ENCODE measurements at places on chromosomes 13 and 19.

DNA sequence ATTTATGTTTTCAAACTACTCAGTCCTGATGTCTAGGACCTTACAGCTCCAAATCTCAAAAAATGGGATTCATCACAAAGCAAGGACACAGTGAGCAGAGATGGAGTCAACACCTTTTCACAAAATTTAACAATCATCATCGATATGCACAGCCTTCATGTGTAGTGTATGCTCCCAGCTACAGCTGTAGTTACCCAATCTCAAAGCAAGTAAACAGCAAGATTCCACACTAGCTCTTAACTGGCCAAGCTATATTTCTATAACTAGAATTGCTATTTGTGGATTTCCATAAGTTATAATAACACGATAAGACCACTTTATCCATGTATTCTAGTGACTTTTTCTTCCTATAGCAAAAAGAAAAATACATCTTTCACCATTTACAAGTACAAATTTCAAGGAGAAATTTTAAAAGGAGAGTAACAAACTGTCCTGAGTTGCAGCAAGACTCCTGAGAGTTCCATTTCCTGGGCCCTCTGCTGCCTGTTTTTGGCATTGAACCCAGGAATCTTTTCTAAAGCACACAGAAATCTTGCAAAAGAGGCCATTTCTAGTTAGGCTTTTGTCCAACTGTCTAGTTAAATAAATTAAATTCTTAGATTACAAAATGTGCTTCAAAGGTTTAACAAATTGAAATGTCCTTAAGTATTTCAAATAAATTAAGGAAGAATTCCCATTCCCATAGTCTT lies 460.6 kb downstream of the FGF14 start:
- peak; percentile 7 for DNase-seq

DNA sequence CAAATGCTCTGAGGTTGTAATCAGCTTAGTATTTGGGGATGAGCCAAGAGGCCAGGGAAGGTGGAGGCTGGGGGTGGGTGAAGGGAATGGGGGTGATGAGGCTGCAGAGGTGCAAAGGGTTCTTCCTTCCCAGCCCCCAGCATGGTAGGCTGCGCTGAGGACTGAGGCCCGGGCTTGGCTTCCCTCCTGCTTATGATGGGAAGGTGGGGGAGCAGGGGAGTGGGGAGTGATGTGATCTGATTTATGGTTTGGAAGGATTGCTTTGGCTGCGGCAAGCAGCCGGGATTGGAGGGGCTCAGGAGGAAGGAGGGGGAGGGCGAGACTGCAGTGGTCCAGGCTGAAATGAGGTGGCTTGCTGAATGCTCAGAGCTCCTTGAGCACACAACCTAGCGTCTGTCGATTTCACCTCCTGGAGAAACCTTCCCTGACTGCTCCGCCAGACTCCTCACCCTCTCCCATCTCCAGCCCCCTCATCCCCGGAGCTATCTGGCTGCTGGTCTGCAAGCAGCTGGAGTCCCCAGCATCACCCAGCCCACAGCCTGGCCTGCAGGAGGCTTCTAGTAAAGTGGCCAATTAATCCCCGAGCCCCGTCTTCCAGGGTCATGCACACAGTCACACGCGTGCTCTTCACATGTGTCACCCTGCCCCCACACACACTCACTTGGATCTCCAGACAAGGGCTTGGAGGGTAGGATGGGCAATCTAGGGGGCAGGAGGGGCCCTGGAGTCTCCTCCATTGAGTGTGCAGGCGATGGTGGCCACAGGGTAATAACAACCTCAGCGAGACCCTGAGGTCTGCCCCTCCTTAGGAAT lies 757 bp upstream of the CLEC11A start:
- peak; percentile 37 for DNase-seq

- DNase-seq: no peak
Measured at GRCh38 chr19:39823686-39824085, 10.3 kb downstream of the DYRK1B start.

- DNase-seq: no peak
Measured at GRCh38 chr19:48479686-48480085, 10.5 kb downstream of the CYTH2 start.

GRCh38 chr19:29851769-29852521 lies 40.2 kb downstream of the CCNE1 start:
- no peak for DNase-seq

- no peak for DNase-seq
Measured at GRCh38 chr13:110134801-110135200, 172.2 kb downstream of the COL4A1 start.

DNA sequence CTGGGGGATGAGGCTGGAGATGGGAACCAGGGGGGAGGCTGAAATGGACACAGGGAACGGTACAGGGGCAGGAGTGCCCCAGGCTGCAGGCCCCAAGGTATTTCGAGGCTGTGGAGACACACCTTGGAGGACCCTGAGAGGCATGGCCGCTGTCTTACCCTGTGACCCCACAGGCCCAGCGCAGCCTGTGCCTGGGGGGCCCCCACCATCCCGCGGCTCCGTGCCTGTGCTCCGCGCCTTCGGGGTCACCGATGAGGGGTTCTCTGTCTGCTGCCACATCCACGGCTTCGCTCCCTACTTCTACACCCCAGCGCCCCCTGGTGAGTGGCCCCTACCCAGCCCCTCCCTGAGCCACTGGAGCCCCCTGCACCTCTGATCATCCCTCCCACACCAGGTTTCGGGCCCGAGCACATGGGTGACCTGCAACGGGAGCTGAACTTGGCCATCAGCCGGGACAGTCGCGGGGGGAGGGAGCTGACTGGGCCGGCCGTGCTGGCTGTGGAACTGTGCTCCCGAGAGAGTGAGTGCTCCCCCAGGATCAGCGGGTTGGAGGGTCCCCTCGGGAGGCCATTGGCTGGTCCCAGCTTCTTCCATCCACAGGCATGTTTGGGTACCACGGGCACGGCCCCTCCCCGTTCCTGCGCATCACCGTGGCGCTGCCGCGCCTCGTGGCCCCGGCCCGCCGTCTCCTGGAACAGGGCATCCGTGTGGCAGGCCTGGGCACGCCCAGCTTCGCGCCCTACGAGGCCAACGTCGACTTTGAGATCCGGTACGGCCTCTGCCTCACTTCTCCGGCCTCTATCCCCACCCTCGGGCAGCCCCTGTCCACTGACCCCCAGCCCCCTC lies 16.9 kb upstream of the SPIB start:
- no peak for DNase-seq

GRCh38 chr13:51552027-51552426 lies 32.2 kb upstream of the WDFY2 start:
- no peak for DNase-seq

DNA sequence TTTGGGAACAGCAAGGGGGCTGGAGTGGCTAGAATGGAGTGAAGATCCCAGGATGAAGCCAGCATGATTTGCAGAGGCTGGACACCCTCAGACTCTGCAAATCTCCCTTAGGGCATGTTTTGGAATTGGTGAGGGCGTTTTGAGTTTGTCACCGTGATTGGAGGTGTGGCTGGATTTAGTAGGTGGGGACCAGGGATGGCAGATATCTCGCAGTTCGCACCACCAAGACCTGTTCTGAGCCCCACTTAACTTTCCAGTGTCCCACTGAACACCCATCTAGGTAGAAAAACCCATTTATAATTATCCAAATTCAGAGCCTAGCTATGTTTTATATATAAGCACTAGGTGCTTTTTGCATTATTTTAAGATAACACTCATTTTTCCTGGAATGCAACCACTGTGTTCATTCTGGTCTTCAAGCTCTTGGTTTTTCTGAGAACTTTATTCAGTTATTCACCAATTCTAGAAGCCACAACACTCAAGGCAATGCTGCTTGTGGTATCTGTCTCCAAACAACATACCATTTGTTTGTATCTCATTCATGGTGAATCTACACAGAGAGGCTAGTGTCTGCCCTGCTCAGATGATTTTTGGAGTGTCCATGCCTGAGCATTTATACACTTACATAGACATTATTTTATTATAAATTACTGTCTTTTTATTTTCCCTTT lies 3.0 kb upstream of the NANOS2 start:
- DNase-seq: no peak

DNA sequence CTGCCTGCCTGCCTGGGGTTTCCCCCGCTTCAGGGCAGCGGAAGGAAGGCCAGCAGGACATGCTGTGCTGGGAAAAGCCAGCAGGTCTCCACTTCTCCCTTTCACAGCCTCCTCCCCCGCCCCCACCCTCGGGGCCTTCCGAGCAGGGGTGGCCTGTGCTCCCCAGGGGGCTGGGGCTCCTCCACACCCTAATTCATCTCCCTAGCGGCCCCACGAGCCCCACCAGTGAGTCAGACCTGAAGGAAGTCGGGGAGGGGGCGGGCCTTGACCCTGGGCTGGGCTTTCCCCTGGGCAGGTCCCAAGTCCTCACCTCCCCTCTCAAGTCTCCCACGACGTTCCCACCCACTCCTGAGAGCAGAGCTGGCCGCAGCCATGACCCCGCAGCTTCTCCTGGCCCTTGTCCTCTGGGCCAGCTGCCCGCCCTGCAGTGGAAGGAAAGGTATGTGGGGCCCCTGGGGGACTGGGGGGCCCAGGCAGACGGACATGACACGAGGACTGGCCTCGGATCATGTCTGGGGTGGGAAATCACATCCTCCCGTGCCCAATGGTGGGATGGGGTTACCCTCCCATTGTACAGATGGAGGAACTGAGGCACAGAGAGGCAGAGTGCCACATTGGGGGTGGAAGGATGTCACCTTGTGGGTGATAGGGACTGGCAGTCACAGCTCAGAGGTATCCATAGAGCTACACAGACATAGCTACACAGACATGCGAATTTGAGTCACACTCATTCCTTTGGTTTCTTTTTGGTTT lies at the start of gene EBI3:
EBI3 (plus strand) TSS at position 345 of the 753 bp plus-strand sequence; CDS start at position 373, 28 bp downstream.
- peak; percentile 62 for DNase-seq

GRCh38 chr19:18919900-18920214 lies 342 bp downstream of the DDX49 start:
- no peak for DNase-seq

- DNase-seq: no peak
Measured at GRCh38 chr13:113129480-113129879, 6.9 kb downstream of the F10 start.

- peak; percentile 45 for DNase-seq
Measured at GRCh38 chr13:35648201-35648600, 171.7 kb upstream of the MAB21L1 start.

DNA sequence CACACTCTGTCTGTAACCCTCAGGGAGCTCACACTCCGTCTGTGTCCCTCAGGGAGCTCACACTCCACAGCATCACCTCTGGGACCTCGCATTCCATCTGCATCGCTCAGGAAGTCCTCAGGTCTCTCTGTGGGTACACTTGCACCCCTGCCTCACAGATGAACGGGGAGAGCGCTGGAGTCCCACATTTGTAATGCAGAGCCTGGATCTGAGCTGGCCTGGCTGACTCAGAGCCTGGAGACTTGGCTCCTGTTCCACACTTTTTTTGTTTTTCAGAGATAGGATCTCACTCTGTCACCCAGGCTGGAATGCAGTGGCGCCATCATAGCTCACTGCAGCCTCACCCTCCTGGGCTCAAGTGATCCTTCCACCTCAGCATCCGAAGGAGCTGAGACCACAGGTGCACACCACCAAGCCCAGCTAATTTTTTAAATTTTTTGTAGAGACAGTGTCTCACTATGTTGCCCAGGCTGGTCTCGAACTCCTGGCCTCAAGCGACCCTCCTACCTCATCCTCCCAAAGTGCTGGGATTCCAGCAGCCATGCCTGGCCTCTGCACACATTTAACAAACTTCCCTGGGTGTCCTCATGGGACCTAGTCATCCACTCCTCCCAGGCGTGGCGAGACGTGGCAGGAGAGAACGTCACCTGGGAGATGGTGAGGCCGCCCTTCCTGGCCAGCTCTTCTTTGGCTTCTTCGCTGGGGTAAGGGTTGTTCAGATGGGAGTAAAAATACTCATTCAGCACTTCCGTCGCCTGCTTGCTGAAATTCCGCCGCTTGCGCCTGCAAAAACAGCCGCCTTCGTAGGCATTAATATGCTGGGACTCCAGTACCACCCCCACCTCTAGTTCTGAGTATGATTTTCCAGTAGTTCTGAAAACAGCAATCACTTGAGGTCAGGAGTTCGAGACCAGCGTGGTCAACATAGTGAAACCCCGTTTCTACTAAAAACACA lies 31.0 kb downstream of the CILP2 start:
- DNase-seq: peak; percentile 81

GRCh38 chr13:109695402-109696190 lies 90.8 kb downstream of the IRS2 start:
- no peak for DNase-seq

GRCh38 chr13:110070511-110071120 lies 236.3 kb downstream of the COL4A1 start:
- DNase-seq: peak; percentile 64

- DNase-seq: no peak
Measured at GRCh38 chr19:45848922-45849321, 14.0 kb downstream of the SYMPK start.

DNA sequence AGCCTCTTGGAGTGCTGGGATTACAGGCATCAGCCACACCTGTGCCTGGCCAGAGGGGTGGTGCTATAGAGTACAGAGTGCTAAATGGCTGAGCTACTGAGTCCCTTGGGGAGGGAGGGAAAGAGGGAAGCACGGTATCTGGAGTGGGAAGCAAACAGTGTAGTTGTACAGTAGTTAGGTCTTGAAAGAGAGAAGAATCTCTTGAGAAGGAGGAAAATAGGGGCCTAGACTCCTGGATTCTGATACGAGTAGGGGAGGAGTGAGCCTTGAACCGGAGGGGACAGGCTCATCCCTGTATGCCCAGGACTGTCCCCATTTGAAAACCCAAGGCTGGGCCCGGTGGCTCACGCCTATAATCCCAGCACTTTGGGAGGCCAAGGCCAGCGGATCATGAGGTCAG lies 5.1 kb downstream of the MYADM start:
- no peak for DNase-seq

GRCh38 chr13:19634256-19634740 lies 839 bp downstream of the MPHOSPH8 start:
- DNase-seq: peak; percentile 70

All from EH (cell line).